ENCODE measurements at places on chromosomes 6 and 20. TPM values are rescaled to one million over a fixed set of nuclear protein-coding genes. Genes with fewer than 3 reads are reported as not detected.

The CTCFL gene
- not detected for total RNA-seq

The SIGLEC1 gene
- total RNA-seq: not detected

The RAET1G gene
- total RNA-seq: 30.8 TPM

The STXBP5 gene
- 17.5 TPM for total RNA-seq

The PGBD1 gene
- total RNA-seq: 2.8 TPM

The TRIM15 gene
- total RNA-seq: not detected

The LY86 gene
- not detected for total RNA-seq

The RAD21L1 gene
- not detected for total RNA-seq

The C6orf15 gene
- 0.35 TPM for total RNA-seq

The STX11 gene
- total RNA-seq: 1.7 TPM

The ADGB gene
- not detected for total RNA-seq

The TFAP2A gene
- 24.8 TPM for total RNA-seq

The JAG1 gene
- 145 TPM for total RNA-seq

The KCNK16 gene
- total RNA-seq: not detected

The CAP2 gene
- total RNA-seq: 3.7 TPM

The COQ3 gene
- 10.9 TPM for total RNA-seq

The FGD2 gene
- total RNA-seq: 0.63 TPM

The NCOA6 gene
- total RNA-seq: 15.9 TPM

The SPEF1 gene
- total RNA-seq: not detected

The BTNL2 gene
- not detected for total RNA-seq

The TAGAP gene
- total RNA-seq: 0.42 TPM

The HLA-F gene
- 1.3 TPM for total RNA-seq

The PGC gene
- total RNA-seq: not detected

The L3MBTL3 gene
- total RNA-seq: 4.5 TPM

The EYA4 gene
- total RNA-seq: 3.9 TPM

The RCAN2 gene
- total RNA-seq: not detected

The ATP9A gene
- total RNA-seq: 5.6 TPM

The CTAGE9 gene
- not detected for total RNA-seq

The TMC2 gene
- not detected for total RNA-seq

All from airway epithelial cell (primary cell).